Neural crest cell (in vitro differentiated cells): ENCODE measurements at places on chromosomes 5 and 9. TPM values are rescaled to one million over a fixed set of nuclear protein-coding genes. Genes with fewer than 3 reads are reported as not detected.
A peak's percentile ranks its signal among the peaks of the same experiment; 100 is the strongest.

DNA sequence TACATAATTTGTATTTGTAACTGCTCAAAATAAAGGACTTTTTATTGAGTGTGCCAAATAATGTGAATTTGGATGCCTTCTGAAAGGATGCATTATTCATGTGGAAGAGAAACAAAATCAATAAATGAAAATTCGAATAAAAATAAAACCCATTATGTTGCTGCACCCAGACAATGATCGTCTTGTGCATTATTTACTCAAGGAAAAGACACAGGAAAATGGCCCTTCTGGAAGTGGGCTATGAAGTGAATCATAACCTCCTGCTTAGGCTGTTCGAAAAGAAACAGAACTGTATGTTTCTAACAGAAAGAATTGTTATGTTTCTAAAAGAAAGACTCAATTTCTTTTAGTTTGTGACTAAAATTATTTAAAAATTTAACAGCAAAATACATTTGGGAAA is 168.9 kb upstream of the NFIB start:
- no peaks in the 10 kb centered on the region for H3K27me3 ChIP-seq
- no peak for DNase-seq
- H3K4me1 ChIP-seq = no peaks in the 10 kb centered on the region
- no peaks in the 10 kb centered on the region for H3K36me3 ChIP-seq
- no peak overlapping the region for H3K4me3 ChIP-seq
- no peak overlapping the region for H3K27ac ChIP-seq

GRCh38 chr5:17912794-17913193 is 278.5 kb downstream of the TAF11L14 start:
- H3K36me3 ChIP-seq = no peaks in the 10 kb centered on the region
- H3K27ac ChIP-seq = no peak overlapping the region
- H3K4me1 ChIP-seq = no peaks in the 10 kb centered on the region

DNA sequence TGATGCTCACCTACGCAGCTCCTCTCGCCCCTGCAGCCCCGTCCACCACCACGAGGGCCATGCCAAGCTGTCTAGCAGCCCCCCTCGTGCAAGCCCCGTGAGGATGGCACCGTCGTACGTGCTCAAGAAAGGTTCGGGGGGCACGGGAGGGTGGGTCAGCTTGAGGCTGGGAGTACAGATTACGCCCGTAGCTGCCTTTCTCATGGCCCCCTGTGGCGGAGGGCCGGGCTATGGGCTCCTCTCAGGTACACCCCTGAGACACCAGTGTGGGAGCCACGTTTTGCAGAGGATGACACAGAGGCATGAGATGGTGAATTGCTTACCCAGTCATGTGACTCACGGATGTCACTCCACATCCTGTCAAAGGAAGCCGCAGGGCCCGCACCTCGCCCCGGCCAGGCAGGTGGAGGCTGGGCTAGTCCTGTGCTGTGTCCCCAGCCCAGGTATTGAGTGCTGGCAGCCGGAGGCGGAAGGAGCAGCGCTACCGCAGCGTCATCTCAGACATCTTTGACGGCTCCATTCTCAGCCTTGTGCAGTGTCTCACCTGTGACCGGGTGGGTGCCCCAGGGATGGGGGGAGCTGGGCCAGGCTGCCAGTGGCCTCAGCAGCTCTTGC is 33.7 kb downstream of the USP20 start:
- H3K4me1 ChIP-seq = peaks cover 11% of the 10 kb centered on the region
- H3K27ac ChIP-seq = no peak overlapping the region
- no peaks in the 10 kb centered on the region for H3K27me3 ChIP-seq
- DNase-seq = no peak
- H3K36me3 ChIP-seq = peaks cover 2% of the 10 kb centered on the region
- no peak overlapping the region for H3K4me3 ChIP-seq

DNA sequence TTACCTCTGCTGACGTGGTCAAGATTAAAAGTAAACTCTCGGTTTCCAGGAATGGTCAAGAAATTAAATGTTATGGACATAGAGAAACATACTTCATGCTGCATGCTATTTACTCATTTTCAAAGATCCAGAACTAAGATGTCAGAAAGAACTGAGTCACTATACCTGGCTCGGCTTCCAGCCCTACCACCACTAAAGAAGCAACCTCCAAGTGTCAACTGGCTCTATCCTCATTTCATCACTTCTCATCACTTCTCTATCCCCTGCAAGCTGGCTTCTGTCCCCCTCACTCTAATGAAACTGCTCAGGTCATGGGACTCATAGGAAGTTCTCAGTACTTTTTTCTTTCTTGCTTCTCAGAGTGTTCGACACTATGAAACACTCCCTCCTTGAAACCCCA is 116.2 kb downstream of the CDK5RAP2 start:
- H3K27me3 ChIP-seq = no peaks in the 10 kb centered on the region
- peak overlapping the region; percentile 46 for H3K27ac ChIP-seq
- DNase-seq = no peak
- H3K4me3 ChIP-seq = no peak overlapping the region

DNA sequence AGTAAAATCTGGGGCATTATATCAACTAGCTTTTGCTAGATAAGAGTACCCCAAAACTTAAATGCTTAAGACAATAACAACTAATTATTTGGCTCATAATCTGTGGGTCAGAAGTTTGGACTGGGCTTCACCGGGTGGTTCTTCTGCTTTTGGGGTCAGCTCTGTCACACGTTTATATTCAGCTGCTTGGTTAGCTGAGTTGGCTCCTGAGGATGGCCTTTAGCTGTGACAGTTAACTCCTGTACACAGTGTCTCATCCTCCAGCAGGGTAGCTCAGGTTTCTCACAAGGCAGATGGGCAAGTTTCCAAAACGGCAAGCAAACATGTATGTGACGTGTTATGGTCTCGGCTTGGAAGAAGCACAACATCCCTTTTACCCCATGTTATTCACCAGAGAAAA is 488.2 kb downstream of the TLE4 start:
- peaks cover 14% of the 10 kb centered on the region for H3K4me1 ChIP-seq
- DNase-seq = no peak
- no peaks in the 10 kb centered on the region for H3K27me3 ChIP-seq

DNA sequence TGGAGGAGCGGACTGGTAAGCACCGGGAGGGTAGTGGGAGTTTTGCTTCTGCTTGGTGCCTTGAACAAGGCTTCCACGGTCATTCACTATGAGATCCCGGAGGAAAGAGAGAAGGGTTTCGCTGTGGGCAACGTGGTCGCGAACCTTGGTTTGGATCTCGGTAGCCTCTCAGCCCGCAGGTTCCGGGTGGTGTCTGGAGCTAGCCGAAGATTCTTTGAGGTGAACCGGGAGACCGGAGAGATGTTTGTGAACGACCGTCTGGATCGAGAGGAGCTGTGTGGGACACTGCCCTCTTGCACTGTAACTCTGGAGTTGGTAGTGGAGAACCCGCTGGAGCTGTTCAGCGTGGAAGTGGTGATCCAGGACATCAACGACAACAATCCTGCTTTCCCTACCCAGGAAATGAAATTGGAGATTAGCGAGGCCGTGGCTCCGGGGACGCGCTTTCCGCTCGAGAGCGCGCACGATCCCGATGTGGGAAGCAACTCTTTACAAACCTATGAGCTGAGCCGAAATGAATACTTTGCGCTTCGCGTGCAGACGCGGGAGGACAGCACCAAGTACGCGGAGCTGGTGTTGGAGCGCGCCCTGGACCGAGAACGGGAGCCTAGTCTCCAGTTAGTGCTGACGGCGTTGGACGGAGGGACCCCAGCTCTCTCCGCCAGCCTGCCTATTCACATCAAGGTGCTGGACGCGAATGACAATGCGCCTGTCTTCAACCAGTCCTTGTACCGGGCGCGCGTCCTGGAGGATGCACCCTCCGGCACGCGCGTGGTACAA is 556 bp downstream of the PCDHGC3 start:
- H3K4me1 ChIP-seq = peaks cover 58% of the 10 kb centered on the region

GRCh38 chr9:128089299-128089698 is 21.3 kb downstream of the SLC25A25 start:
- no peak for DNase-seq
- H3K27ac ChIP-seq = no peak overlapping the region
- no peak overlapping the region for H3K4me3 ChIP-seq
- H3K36me3 ChIP-seq = no peaks in the 10 kb centered on the region

PCDHB9 gene
- total RNA-seq = 5.5 and 7.0 TPM in 2 replicates

FUT7 gene
- 0.14 TPM in 1 of 2 replicates, not detected in the other for total RNA-seq

- peak; percentile 14 for DNase-seq
- H3K4me3 ChIP-seq = no peak overlapping the region
- no peaks in the 10 kb centered on the region for H3K36me3 ChIP-seq
- no peaks in the 10 kb centered on the region for H3K27me3 ChIP-seq
- H3K27ac ChIP-seq = no peak overlapping the region
Measured at GRCh38 chr5:97425511-97425910, 242.5 kb upstream of the RIOK2 start.

DNA sequence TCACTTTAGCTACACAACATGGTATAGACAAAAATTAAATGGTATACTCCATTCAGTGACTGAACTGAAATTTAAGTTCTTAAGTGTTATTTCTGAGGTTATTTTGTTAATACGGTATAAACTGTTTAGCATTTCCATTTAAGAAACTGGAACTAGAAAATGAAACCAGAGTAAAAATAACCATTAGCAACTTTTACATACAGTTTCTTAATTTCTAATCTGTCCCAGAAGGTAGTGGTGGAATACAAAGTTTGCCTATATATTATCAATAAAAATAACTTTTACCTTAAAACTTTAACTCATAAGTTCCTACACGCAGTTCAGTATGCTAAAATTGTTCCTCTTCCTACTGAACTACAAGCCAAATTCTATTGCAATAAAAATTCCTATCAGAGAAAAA is 10.3 kb downstream of the GOLPH3 start:
- H3K27me3 ChIP-seq = no peaks in the 10 kb centered on the region
- DNase-seq = no peak
- H3K4me1 ChIP-seq = no peaks in the 10 kb centered on the region
- no peak overlapping the region for H3K4me3 ChIP-seq
- no peak overlapping the region for H3K27ac ChIP-seq
- H3K36me3 ChIP-seq = peaks cover 23% of the 10 kb centered on the region

- H3K36me3 ChIP-seq = no peaks in the 10 kb centered on the region
- no peak overlapping the region for H3K27ac ChIP-seq
- no peak overlapping the region for H3K4me3 ChIP-seq
- no peaks in the 10 kb centered on the region for H3K27me3 ChIP-seq
- H3K4me1 ChIP-seq = peaks cover 23% of the 10 kb centered on the region
Measured at GRCh38 chr5:53425687-53426511, 54.5 kb upstream of the FST start.

DNA sequence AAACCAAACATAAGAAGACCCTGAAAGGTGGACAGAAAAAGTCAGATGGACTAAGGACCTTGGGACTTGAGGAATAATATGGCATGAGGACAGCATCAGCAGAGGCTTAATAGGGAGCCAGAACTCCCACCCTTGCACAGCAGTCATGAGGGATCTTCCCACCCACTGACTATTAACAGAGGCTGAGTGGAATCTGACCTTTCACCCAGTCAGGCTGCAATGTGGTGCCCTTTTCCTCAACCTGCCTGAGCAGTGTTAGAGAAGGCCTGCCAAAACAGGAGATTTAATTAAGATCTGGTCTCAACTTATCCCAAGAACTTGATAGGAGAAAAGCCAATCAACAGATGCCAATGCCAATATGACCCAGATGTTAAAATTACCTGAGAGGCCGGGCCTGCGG is 481.9 kb downstream of the KDM4C start:
- peaks cover 10% of the 10 kb centered on the region for H3K4me1 ChIP-seq
- H3K27me3 ChIP-seq = peaks cover 3% of the 10 kb centered on the region
- no peak for DNase-seq
- no peaks in the 10 kb centered on the region for H3K36me3 ChIP-seq

- H3K27ac ChIP-seq = no peak overlapping the region
- H3K4me1 ChIP-seq = peaks cover 8% of the 10 kb centered on the region
- H3K4me3 ChIP-seq = no peak overlapping the region
- H3K36me3 ChIP-seq = no peaks in the 10 kb centered on the region
Measured at GRCh38 chr5:132474131-132474723, 16.3 kb downstream of the IRF1 start.

GRCh38 chr5:10564838-10565784 is 1.2 kb downstream of the ANKRD33B start:
- H3K36me3 ChIP-seq = no peaks in the 10 kb centered on the region
- H3K4me1 ChIP-seq = peaks cover 9% of the 10 kb centered on the region
- peak overlapping the region; percentile 81 for H3K4me3 ChIP-seq
- no peak for DNase-seq

PCDHB15 gene
- 5.5 and 5.6 TPM in 2 replicates for total RNA-seq

DNA sequence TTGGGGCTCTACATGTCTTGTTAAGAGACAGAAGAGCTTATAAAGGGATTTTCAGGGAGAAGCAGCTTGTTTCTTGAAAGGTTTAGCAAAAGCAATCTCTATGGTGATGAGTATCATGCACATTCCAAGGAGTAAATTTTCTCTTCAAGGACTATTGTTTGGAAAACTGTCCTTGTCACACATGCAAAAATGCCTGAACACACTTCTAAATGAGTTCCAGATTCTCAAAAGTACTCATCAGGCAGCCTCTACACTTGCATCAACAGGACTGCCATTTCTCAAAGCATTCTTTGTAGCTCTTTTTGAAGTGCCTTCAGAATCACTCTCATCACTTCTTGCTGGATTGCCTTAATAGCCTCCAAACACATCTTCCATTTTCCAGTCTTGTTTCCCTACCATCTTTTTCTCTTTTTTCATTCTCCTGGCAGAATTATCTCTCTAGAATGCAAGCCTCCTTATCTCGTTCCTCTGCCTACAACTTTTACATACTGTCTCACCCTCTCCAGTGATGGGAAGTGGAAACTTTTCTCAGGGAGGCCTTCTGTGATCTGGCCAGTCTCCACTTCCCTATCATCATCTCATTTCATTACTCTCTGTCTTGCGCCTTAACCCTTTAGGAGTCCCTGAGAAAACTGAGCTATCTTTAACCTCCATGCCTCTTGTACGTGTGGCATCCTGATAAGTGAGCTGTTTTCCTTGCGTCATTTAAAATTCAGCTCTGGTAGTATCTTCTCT is 631.5 kb upstream of the TLE4 start:
- no peaks in the 10 kb centered on the region for H3K36me3 ChIP-seq
- H3K27me3 ChIP-seq = no peaks in the 10 kb centered on the region
- no peak for DNase-seq
- H3K4me3 ChIP-seq = no peak overlapping the region
- H3K4me1 ChIP-seq = no peaks in the 10 kb centered on the region
- H3K27ac ChIP-seq = no peak overlapping the region

GRCh38 chr5:179346875-179347274 is 1.6 kb upstream of the ADAMTS2 start:
- no peak overlapping the region for H3K27ac ChIP-seq
- H3K36me3 ChIP-seq = no peaks in the 10 kb centered on the region
- H3K4me3 ChIP-seq = peak overlapping the region; percentile 72
- H3K27me3 ChIP-seq = peaks cover 71% of the 10 kb centered on the region
- H3K4me1 ChIP-seq = peaks cover 10% of the 10 kb centered on the region

DNA sequence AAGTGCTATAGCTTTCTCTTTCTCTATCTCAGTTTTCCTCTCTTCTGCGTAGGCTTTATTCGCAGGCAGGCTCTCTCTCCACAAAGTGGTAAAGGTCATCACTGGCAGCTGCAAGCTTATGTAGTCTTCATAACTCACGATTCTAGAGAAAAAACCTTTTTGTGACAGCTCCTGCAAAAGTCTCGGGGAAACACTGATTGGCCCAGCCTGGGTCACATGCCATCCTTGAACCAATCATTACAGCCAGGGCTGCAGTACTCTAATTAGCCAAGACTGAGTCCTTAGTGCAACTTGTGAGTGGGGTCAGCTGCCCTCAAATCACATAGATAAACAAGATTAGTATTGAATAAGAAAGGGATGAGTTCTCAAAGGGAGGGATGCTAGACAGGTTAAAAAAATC is 18.3 kb upstream of the FRMPD1 start:
- H3K4me1 ChIP-seq = no peaks in the 10 kb centered on the region
- H3K36me3 ChIP-seq = no peaks in the 10 kb centered on the region
- no peak overlapping the region for H3K4me3 ChIP-seq
